CD8-positive, alpha-beta memory T cell (primary cell): ENCODE measurements at places on chromosomes 3 and 15.

GRCh38 chr15:69320977-69321554, 22.4 kb downstream of the PAQR5 start:
- DNase-seq = no peak

GRCh38 chr3:11236588-11237461, 35.4 kb upstream of the ATG7 start:
- DNase-seq = peak; percentile 71

- no peak for DNase-seq
These were observed 29.6 kb downstream of the MYL3 start for GRCh38 chr3:46833346-46834300.

GRCh38 chr3:109903100-109903499, 565.8 kb upstream of the DPPA4 start:
- DNase-seq = no peak

DNA sequence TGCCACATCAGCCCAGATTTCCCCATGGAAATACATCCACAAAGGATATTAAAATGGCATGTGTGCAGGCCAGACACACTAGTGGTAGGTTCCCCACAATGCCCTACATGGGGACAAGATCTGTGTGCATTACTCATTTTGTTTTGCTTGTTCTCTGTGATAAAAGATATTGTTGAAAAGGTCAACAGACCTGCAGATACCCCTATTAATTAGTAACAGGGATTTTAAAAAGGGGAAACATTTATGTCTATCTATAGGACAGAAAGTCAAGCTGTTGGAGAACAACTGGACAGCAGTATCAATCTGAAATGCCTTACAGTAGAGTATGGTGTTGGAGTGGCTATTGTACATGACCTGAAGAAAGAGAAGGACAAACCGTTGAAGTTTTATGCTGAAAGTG, 596.0 kb upstream of the GRM7 start:
- no peak for DNase-seq

DNA sequence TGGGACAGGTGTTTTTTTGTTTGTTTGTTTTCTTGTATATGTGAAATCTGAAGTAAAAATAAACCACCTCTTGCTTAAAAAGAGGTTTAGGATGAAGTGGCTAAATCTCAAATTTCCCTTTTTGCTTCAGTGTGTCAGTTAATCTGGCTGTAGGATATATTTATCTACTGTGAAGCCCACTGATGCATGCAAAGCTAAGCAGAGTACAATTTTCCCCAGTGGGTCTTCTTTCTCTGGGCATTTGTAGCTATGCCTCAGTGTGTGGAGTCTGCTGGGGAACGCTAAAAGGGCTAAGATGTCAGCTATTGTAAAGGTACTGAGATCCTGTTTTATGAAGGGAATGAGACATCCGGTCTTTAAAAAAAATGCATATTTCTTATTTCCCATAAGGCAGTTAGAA, 190.6 kb downstream of the TCF12 start:
- DNase-seq = no peak

GRCh38 chr3:129663930-129664646, 57.6 kb upstream of the PLXND1 start:
- DNase-seq = no peak

GRCh38 chr3:183359036-183359435, 69.4 kb downstream of the MCF2L2 start:
- no peak for DNase-seq

DNA sequence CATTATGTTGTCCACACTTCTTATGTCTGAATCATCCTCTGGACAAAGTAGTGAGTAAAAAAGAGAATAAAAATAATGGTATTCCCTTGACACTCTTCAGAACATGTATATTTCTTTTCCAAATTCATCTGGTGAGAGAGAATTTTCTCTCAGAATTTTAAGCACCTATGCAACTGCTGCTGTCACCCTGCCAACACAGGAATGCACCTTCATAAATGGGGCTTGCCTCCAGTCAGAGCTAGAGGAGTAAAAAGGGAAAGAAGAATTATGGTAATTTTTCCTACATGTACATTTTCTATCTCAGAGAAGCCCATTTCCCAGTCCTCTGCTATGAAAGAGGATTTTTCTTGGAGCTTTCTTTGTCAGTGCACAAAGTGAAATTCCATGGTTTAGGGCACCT, 92.2 kb upstream of the ALCAM start:
- DNase-seq = no peak

DNA sequence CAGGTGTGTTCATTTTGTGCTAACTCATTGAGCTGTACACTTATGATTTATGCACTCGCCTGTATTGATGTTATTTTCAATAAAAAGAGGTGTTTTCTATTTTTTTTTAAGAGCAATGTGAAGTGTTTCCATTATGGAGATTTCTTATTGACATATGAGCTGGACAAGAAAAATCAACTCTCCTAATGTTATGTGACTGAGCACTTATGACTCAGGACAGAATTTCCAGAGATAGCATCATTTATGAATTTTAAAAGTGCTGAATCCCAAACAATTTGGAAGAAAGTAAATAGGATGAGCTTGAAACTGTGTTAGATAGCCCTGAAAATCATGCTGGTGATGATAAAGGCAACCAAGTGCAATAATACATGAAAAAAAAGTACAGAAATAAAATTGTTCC, 118.9 kb downstream of the RFTN1 start:
- DNase-seq = no peak

- DNase-seq = no peak
These were observed 64.9 kb downstream of the CDIN1 start for GRCh38 chr15:36644191-36644896.

DNA sequence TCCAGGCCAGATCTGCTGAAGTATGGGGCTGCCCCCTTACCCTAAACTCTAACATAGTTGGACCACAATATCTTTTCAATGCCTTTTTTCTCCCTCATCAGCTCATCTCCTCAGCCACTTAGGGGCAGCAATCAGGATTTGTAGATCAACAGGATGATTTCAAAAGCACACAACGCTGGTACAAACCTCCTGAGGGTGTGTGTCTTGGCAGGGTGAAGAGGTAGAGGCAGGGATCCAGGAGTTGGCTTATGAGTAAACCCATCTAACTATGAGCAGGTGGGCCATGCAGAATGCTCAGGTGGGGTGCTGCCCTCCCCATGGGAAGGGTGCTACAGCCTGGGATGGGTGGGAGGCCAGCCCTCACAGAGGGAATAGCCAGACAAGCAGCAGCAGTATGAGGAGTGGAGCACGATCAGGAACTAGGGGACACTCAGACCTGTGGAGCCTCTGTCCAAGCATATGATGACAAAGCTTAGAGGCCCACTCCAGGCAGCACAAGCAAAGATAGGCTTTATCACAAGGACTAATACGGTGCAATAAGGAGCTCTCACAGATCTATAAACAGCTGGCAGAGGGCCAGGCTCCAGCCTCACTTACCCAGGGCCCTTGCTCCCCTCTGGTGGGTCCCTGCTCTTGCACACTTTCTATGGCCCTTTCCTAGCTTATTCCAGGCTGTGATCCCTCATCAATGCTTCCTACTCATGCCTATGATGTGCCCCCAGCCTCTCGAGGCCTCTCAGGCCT, 32.2 kb downstream of the IL20RB start:
- DNase-seq = no peak

- peak; percentile 12 for DNase-seq
These were observed 2.3 kb downstream of the GRIP2 start for GRCh38 chr3:14537590-14538450.

DNA sequence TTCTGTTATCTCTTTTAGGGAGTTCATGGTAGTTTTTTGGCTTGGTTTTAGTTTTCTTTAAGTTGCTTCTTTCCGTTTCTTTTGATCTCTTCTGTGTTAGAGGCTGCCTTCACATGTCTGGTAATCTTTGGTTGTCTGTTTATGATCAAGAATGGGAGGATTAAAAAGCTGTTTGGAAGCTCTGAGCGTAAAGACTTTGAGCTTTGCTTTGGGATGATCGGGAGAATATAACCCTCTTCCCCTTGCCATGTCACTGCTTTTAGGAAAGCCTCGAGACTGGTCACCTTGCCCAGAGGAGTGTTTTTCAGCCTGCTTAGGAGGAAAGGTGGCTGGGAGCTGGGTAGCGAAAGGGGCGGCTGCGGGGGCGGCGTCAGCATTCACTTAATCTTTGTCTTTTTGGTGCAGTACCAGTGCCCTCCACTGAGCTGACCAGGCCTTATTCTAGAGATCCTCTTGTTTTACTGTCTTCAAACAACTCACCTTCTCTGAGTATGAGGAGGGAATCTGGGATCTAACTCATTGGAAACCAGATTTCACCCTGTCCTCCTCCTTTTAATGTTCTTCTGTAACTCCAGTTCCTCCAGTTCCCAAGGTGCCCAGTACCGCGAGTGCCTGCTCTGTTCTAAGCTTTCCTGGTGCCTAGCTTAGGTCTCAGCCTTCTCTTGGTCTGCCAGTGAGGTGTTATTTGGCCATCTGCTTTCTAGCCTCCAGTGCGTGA, 15.5 kb downstream of the TATDN2 start:
- DNase-seq = peak; percentile 54

GRCh38 chr3:111595232-111595631, at the start of gene ZBED2:
Gene ZBED2 (minus strand): TSS chr3:111595346. CDS start chr3:111594201, 1,145 bp downstream.
- no peak for DNase-seq

- no peak for DNase-seq
These were observed 84.9 kb downstream of the CGGBP1 start for GRCh38 chr3:87973906-87974305.

- DNase-seq = no peak
These were observed 96.7 kb downstream of the ATP10A start for GRCh38 chr15:25766417-25766816.

GRCh38 chr3:16510620-16511319, 2.7 kb downstream of the RFTN1 start:
- no peak for DNase-seq

GRCh38 chr3:4534906-4535305, 41.8 kb downstream of the ITPR1 start:
- DNase-seq = no peak

DNA sequence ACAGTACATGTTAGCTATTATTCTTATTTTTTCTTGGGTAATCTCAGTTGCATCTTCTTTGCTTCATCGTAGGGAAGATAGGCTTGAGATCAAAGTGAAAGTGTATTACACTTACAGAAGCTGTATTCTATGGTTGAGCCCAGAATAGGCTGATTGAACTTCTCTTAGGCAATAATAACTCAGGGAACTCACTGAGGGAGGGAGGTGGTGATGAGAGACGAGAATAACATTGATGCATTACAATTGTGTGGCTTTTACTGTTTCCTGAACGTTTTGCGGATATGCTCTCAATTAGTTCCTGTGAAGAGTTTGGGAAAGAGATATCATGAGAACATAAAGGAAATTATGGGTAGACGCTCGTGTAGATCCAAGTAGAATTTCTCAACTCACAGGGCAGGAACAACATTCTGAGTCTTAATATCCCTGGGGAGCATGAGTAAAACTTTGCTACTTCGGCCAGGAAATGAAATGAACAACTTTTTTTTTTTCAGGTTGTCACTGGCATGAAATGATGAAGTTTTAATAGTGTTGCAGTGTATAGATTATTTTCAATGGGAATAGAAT, 302.2 kb downstream of the TUSC7 start:
- no peak for DNase-seq

DNA sequence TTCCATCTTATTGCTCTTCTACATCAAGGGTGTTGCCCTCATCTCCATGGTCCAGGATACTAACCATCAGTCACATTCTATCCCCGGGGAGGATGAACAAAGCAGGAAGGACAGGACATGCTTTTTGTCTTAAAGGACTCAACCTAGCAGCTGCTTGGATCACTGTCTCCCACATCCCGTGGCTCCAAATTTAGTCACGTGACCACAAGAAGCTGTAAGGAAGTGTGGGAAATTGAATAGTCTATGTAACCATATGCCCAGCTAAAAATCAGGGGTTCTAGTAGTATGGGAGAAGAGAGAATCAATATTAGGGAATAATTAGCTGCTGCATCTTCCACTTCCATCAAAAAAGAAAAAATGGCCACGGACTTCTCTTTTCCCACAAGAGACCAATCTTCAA, 18.2 kb upstream of the CMSS1 start:
- DNase-seq = no peak

DNA sequence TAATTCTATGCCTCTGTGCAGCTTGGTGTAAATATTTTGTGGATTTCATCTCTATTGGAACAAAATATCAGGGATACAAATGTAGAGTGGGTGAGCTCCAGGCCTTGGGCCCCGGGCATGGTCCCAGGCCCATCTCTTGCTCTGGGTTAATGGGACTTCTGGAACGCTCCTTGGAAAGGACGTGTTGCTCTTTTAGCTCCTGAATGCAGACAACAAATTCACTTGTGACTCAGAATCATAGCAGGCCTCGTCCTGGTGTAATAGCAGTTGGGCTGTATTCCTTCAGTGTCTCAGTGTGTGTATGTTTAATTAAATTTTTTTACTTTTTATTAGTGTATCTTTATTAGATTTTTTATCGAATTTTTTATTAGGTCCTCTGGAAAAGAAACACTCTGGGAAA, 266.7 kb upstream of the C2CD4B start:
- DNase-seq = no peak

DNA sequence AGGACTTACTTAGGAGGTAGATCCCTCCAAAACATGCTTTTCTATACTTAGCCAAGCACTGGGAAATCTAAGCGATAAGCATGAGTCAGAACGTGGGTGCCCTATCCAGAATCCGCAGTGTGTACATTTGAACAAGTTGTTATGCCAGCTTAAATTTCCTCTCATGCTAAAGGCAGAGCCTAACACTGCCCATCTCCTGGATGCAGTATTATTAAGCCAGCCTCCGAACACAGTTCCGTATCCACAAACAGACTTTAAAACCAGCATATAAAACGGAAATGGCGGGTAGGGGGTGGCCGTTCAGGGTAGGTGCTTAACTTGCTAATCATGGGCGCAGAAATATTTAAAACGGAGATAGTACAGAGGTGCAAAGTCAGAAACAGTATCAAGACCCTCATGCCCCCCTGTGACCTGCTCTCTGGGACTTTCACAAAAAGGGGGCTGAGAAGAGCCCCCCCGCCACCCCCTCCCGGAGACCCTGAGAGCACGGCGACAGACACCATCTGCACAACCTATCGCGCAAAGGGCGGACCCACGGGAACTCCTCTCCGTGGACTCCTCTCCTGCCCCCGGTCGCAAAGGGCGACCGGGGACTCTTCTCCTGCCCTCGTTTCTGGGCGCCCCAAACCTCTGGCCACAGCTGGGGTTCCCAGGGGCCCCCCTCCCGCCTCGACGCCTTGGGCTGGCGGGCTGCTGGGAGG, 889 bp upstream of the LRRIQ4 start:
- DNase-seq = no peak

- no peak for DNase-seq
These were observed 299.1 kb downstream of the BCHE start for GRCh38 chr3:165538166-165538565.

DNA sequence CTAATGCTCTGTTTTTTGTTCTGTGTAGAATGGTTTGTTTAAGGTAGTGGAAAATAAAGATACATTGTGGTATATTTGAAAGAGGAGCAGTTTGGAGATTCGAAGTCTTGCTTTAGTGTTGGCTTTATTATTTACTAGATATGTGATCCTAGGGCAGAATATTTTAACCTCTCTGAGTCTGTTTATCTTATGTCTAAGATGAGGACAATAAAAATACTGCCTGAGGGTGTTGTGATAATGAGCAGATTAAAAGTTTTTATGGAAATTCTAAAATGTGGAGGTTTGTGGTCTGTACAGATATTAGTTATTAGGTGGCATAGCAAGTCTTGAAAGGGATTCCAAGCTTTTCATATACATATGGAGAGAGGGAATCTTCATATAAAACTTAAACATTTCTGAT, 15.0 kb downstream of the TCF12 start:
- no peak for DNase-seq

GRCh38 chr3:157406394-157406793, 30.3 kb upstream of the PTX3 start:
- no peak for DNase-seq
